ENCODE measurements at places on chromosomes 7 and 10.

DNA sequence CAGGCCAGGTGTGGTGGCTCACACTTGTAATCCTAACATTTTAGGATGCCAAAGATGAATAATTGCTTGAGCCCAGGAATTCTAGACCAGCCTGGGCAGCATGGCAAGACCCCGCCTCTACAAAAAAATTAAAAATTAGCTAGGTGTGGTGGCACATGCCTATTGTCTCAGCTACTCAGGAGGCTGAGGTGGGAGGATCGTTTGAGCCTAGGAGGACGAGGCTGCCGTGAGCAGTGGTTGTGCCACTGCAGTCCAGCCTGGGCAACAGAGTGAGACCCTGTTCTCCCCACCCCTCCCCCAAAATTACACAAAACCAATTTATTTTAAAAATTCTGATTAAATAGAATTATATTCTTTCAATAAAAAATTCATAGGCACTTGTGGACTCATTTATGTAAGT is 39.0 kb downstream of the ABCB1 start:
- DNase-seq, result no peak

DNA sequence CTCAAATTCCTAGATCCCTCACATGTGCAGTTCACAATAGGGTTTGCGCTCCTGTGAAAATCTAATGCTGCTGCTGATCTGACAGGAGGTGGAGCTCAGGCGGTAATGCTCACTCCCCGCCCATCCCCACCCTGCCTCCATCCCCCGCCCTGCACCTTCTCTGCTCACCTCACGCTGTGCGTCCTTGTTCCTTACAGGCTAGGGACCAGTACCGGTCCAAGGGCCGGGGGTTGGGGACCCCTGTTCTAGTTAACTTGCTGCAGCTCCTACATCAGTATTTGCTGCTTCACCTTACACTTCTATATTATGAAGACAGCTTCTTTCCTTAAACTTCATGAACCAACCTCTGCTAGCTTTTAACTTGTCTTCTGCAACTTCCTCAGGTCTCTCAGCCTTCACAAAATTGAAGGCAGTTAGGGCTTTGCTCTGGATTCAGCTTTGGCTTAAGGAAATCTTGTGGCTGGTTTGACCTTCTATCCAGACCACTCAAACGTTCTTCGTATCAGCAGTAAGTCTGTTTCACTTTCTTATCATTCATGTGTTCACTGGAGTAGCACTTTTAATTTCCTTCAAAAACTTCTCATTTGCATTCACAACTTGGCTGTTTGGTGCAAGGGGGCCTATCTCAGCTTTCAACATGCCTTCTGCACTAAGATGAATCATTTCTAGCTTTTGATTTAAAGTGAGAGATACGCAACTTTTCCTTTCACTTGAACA is 1.7 kb upstream of the TNKS2 start:
- peak; percentile 64 for DNase-seq

GRCh38 chr10:70267161-70267933 is 16.5 kb downstream of the NPFFR1 start:
- peak; percentile 79 for DNase-seq

DNA sequence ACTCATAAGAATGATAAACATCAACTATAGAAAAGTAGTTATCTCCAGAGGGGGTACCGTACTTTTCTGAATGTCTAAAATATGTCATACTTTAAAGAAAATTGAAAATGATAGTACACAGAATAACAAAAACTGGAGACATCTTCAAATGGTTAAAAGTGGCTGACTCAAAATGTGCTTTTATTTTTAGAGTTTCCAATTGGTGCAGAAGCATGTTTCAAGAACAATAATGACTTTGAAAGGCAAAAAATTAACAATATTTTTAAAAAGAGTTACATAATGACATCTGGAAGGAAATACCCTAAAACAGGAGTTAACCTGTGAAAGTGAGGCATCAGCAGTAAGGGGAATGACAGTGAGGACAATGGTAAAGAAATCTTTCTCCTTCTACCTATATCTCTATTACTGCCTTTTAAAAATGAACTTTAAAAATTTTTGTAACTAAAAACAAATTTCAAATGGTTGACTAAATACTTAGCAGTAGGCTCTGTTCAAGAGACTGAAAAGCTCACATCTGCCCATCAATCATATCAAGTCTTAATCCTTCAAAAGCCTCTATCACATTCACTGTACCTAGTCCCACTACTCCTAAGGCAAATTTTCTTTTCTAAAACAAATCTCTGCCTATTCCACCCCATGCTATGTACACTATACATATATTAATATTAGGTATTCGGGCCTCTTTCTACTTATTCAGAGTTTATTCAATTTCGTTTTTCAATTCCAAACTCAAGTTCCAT is 3.0 kb downstream of the ASZ1 start:
- no peak for DNase-seq

- DNase-seq, result no peak
These were observed 888.4 kb upstream of the PHF14 start for GRCh38 chr7:10085231-10085630.

GRCh38 chr10:65416094-65416493 is 1509.7 kb upstream of the LRRTM3 start:
- no peak for DNase-seq

DNA sequence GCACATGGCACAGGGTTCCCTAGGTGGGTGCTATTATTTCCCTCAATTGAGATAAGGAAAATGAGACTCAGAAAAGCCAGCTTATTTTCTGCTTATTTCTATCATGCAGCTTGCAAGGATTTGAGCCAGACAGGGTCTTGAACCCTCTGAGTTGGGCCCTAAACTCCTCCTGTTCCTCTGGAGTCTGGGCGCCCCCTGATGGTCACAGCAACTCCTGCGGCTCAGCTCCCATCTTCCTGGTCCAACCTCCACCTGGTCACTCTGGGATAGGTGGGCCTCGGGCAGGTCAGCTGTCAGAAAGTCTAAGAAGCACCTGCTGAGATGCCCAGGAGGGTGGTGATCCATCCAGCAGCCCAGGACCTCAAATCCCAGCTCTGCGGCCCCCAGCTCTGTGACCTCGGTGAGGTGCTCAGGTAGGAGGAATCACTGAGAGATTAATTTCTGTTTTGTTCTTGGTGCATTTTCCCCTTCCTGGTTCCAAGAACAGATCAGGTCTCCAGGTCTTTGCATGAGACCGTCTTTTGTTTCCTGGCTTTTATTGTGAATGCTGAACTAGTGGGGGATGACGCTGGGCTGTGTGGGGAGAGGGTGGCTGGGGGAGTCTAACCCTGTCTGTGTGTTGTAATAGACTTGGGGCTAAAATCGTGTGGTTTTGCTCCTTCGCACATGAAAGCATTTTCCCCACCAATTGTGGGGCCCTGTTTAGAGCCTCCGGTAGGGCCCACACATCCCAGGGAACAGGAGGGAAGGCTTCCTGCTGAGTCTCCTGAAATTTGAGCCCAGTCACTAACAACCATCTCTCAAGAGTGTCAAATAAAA is 32.8 kb downstream of the TMEM130 start:
- DNase-seq, result peak; percentile 90

DNA sequence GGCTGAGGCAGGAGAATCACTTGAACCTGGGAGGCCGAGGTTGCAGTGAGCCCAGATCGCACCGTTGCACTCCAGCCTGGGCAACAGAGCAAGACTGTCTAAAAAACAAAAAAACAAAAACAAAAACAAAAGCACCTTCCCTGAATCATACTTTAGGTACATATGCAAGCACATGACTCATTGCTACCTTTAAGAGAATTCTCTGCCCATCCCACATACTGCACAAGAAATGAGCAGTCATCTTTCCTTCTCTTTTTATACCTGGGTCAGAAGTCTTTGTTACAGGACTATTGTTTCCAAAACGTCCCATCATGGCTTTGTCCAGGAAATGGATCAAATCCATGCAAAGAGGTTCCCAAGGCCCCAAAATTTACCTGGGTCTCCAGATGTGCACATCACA is 21.5 kb upstream of the AKR1B10 start:
- DNase-seq, result no peak

DNA sequence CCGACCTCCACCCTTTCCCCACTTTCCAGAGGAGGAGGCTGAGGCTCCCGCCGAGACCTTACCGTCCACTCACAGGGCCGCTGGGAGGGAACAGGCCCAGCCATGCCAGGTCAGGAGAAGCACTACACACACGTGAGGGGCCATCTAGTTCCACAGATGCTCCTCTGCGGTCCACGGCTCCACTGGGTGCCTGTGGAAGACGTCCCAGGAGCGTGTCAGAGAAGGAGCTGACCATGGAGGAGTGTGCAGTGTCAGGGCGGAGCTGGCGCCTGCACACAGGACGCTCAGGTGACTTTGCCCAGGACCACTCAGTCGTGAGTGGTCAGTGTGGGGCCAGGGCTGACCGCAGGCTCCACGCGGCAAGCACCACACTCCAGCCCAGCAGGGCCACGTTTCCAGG is 8.0 kb upstream of the SHH start:
- DNase-seq, result no peak

- DNase-seq, result no peak
These were observed 16.4 kb downstream of the PCGF6 start for GRCh38 chr10:103334567-103334966.

- peak; percentile 74 for DNase-seq
These were observed 17.5 kb downstream of the PRF1 start for GRCh38 chr10:70584909-70585544.

DNA sequence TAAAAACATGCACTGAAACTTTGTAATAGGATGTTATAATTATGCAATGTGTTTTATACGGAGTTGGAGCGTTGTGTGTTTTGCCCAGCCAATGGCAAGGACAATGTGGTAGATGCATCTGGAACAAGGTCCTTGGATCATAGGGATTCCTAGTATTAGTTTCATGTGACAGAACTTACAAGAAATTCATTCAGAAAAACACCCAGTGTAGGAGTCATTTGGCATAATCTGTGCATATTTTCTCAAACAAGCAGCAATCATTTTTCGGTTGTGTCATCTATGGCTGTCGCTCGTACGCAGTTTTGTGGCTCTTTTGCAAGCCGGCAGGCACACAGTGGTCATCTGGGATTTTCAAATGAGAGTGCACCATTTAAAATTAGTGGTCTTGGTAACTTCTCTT is 19.8 kb downstream of the CREB5 start:
- DNase-seq, result no peak

- peak; percentile 71 for DNase-seq
These were observed at the start of gene ALOX5 for GRCh38 chr10:45373576-45374349. ALOX5 (plus strand) TSS chr10:45374216; CDS start chr10:45374280, 64 bp downstream.

GRCh38 chr7:112649560-112649959 is 140.6 kb downstream of the TMEM168 start:
- no peak for DNase-seq

- DNase-seq, result no peak
These were observed 125.7 kb downstream of the ZMYND11 start for GRCh38 chr10:260819-261429.

DNA sequence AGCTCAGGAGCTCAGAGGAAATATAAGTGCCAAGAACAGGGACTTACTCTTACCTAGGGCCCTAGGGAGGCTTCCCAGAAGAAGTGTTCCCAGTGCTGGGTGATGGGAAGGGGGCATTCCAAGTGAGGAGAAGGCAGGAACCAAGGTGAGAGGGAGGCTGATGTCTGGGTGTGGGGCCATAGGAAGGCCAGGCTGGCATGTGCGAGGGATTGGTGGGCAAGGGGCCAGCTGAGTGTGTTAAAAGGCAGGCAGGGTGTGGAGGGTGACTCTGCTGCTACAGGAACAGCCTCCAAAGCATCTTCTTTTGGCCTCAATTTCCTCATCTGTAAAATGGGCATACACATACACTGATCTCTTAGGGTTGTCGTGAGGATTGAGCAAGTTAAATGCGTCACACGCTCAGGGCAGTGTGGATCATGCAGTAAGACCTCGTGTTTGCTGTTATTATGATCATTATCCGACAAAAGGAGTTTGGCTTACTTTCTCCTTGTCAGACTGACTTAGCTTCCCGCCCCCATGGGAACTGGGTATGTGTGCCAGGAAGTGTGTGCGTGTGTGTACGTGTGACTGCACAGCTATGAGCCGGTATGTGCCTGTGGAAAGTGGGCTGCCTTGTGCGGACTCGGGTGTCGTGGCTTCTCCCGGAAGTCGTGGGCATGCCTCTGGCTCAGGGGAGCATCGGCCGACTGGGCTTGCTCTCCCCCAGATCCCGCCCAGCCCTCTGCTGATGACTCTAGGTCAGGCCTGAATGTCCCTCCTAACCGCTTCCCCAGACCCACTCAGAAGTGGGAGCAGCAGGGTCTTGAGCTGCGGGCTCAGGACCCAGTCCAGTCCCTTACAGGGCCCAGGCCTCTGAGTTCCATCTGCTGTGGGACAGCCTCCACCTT is 59.6 kb downstream of the NEURL1 start:
- no peak for DNase-seq

DNA sequence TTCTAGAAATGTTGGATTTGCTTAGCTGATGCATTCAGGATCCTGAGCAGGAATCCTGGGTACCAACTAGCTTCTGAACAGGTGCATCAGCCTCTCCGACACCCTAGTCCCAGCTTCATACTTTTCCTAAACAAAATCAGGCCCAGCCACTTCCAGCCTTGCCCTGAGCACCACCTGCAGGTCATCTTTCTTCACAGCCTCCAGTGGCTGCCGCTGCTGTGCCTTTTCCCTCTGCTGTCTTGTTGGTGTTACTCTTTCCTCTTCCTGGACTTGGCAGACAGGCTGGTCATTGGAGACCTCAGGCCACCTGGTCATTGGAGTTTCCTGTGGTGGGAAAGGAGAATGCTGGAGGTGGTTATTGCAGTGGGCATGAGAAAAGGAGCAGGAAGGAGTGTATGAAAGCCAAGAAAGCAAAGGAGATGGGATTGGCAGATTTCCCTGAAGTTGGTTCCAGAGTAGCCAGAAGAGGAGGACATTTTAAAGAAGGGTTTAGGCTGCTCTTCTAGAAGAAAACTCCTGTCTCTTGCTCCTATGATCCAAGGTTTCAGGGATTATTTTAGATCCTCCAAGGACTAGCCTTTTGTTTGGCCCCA is 48.2 kb upstream of the NFKB2 start:
- peak; percentile 70 for DNase-seq

GRCh38 chr10:51877636-51878035 is 178.2 kb upstream of the CSTF2T start:
- no peak for DNase-seq

GRCh38 chr7:96685353-96685752 is 24.3 kb downstream of the SEM1 start:
- no peak for DNase-seq

DNA sequence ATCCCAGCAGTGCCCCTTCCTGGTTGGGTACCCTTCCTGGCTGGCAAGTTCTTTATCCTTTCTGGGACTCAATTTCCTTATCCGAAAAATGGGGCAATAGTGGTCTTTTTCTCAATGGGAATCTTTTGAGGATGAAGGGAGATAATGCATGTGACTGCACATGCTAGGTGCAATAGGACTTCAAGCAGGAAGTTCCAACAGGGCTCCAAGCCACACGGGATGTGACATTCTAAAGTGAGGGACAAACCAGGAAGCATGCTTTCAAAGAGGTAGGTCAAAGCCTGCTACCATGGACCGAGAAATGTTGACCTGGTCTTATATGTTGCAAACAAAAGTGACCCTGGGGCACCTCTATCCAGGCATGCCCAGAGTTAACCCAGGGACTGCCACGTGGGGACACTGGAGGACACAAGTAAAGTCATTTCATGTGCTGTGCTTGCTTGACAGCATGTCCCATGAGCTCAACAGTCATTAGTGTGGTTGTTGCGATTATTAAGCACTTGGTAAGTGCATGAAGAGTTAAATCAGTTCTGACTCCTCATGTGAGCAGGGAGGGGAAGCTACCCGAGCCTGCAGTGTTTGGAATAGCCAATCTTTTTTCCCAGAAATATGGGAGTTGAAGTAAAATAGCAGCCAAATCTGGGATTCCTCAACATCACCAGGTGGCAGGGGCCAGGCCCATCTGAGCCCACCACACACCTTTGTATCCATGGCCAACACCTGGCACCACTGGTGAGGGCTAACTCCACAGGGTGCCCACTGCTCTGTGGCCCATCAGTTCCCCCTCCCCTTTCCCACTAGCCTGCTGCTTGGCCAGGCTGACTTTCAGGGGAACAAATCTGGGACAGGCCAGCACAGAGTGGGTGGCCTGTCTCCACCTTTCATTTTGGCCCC is 5.7 kb downstream of the ARHGAP22 start:
- DNase-seq, result no peak

Data from WTC11 (cell line).